ENCODE measurements at places on chromosomes 1 and 21.

- DNase-seq: no peak
These were observed 179.9 kb upstream of the SPAG17 start for GRCh38 chr1:118364882-118365281.

DNA sequence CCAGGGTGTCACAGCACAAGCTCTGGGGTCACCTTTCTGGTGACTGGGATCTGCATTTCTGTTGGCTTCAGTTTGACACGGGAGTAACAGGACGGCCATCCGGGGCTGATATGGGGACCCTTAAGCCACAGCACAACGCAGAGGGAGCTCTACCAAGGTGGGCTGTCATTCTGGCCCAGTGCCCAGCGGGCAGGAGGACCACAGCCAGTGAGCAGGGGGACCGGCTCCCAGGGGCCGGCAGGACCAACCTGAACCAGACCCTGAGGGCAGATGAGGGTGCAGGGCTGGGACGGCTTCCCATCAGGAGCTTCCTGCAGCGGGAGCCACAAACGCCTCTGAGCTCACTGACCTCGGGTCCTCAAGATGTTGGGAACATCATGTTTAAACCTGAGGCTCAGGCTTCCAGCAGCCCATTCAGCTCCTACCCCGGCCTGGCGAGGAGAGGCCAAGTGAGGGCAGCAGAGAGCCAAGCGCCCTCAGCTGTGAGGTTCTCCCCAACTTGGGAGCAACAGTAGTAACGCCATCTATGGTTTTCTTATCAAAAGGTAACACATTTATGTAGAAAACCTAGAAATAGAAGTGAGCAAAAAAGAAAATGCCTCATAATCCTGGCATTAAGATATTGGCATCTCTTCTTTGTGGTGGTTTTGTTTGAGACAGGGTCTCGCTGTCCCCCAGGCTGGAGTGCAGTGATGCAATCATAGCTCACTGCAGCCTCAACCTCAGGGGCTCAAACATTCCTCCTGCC is 26.8 kb downstream of the TMEM201 start:
- DNase-seq: no peak

GRCh38 chr1:41383094-41383852 is 22.0 kb downstream of the FOXO6 start:
- DNase-seq: no peak

DNA sequence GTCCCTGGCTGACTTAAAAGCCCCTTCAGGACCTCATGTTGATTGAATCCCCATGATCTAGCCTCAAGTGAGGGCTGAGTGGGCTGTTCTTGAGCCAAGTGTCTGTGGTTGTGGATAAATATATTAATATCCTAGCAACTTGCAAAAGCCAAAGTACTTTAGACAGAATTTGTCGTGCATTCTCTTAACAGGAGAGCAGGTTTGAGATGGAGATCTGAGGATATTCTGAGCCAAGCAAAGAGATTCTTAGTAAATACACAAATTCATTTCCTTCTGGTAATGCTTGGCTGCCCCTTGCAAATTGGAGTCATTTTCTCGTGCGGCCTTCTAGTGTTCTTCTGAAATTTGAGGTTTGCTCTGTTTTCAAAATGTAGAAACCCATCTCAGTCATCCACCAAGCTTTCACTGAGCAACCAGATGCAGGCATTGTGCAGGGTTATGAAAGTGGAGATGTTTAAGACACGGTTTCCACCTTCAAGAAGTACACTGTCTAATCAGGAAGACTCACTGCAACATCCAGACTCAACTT is 242.1 kb upstream of the JUN start:
- no peak for DNase-seq

DNA sequence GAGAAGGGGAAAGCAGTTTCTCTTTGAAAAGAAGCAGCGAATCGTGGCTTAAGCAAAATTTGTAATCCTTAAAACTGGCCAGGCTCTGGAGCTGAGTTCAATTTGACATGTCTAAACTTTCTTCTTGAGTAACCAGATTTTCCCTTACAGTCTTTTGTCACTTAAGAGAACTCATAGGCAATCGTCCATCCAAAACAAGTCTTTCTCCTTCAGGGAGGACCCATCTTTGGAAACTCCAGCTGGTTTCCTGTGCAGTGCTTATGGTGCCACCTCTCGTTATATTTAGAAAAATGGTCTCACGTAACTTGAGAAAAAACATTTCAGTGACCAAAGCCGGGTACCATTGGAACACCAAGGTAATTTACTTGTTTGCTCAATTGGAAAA is 1.8 kb upstream of the PTTG1IP start:
- no peak for DNase-seq

- DNase-seq: no peak
These were observed 205.6 kb downstream of the ATG4C start for GRCh38 chr1:62989497-62989896.

DNA sequence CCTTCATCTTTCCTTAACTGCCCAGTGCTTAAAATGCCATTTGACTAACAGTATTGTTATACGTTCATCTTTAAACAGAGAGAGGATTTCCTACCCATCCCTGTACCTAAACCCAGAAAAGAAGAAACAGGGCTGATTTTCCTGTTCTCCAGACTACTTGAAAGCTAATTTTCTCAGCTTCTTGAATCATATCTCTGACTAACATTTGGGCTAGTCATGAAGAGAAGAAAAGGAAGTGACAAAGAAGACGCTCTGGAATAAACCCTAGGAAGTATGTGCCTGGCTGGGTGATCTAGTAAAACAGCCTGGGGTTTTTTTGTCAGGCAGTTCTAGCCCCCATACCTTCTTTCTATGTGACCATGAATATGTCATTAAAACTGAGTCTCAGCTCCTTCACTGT is 44.8 kb upstream of the SGIP1 start:
- DNase-seq: no peak

DNA sequence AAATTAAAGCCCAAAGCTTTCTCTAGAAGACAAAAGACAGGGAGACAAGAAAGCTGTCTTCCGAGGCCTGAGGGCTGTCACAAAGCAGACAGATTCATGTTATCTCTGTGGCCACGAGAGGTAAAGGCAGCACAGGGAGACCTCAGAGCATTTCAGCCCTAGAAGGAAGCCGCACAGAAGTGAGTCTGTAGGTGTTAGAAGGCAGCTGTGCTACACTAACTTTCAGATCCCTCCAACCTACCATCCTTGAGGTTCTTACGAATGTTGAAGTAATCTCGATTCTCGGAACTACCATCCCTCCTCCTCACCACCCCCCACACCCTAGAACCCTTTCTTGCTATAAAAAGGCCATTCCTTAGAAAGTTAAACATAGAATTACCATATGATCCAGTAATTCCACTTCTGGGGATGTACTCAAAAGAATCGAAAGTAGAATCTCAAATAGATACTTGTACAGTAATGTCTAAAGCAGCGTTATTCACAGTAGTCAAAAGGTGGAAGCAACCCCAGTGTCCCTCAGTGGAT is 21.5 kb upstream of the LYST start:
- DNase-seq: no peak

DNA sequence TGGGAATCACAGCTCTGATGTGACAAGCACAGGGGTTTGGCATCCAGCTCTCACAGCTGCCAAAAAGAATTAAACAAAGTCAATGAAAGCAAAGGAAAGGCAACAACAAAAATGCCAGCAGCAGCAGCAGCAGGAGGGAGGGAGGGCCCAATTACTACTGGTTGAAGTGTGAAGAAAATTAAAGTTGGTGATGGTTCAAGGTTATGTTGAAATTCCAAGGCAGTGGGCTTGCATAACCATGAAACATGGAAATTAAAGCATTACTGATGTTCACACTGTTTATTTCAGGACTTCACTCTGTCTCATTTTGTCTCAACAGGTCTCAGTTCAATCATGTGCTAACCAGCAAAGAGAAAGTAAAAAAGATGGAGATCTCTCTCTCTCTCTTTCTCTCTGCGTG is 220.3 kb upstream of the LYPLAL1 start:
- DNase-seq: no peak

GRCh38 chr1:88421997-88422396 is 262.1 kb upstream of the PKN2 start:
- DNase-seq: no peak

GRCh38 chr1:18352636-18353265 is 128.0 kb upstream of the KLHDC7A start:
- DNase-seq: no peak

DNA sequence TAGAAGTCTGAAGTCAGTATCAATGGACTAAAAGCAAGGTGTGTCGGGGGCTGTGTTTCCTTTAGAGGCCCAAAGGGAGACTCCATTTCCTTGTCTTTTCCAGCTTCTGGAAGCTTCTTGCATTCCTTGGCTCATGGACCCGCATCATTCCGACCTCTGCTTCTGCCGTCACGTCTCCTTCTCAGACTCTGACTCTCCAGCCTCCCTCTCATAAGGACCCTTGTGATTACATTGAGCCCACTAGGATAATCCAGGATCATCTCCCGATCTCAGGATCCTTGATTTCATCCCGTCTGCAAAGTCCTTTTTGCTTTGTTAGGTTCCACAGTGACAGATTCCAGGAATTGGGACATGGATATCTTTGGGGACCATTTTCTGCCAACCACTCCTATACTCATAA is 265.8 kb upstream of the CSF3R start:
- no peak for DNase-seq

- DNase-seq: no peak
These were observed 18.8 kb downstream of the EIF4G3 start for GRCh38 chr1:21157868-21158267.

- no peak for DNase-seq
These were observed 610.8 kb downstream of the SMYD3 start for GRCh38 chr1:245896258-245896657.

DNA sequence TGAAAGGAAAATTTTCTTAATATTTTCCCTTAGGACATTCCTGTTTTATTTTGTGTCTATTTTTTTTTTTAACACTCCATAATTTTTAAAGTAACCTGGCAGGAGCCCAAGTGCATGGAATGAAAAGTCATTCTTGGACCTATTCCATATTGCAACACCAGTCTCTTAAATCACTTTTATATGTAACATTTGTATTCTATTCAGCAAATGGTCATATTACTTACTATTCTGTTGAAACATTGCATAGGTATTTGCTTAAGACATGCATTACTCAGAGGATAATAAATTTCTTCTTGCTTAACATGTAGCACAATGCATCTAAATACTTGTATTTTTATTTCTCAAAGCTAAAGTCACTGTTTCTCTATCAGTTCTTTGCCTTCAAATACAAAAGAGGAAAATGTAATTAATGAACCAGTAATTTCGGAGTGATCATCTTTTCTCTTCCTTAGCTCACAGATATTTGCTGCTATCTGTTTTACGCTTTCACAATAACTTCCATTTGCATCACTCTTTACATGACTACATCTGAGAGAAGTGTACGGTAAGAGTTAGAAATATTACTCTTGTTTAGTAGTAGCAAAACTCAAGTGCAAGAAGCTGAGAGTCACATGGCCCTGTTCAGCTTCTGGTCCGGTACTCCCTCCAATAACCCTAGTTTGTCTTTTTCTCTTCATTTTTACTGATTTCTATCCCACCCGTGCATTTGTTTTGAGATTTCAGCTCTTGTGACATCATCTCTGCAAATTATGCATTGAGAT is 394.8 kb downstream of the USP25 start:
- DNase-seq: no peak
